ENCODE measurements at places on chromosomes 2 and 18.

DNA sequence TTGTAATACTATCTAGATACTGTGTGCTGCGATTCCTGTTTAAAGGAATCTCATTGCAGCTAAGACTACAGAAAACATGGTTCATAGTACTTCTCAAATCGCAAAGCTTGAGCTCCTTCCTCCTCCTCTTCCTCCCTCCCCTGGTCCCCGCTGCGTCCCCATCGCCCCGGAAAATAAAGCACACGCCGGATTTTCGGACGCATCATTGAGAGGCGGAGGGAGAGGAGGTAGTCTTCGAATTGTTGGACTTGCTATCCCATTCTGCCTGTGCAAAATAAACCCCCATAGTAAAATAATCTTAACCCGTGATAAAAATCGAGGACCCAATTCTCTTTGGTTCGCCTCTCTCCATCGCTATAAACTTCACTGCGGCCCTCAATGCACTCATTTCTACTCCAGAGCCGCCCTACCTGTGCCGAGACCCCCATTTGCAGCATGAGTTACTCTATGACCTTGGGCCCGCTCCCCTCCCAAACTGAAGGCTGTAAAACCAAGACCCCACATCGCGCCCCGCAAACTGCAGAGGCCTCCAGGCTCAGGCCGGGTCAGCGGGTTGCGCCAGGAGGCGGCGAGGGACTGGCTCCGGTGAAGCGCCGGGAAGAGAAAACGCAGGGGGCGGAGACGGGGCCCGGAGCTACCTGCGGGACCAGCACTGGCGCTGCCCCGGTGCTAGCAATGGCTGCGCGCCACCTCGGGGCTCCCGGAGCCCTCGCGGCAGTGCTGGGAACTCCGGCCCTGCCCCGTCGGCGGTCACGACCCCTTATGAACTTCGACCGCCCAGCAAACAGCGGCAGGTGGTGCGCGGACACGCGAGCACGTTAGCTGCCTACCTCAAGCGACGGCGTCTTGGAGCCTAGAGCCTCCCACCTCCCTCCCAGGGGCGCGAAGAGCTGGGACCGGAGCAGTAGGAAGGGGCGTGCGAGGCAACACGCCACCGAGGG is 649 bp downstream of the ESCO1 start:
- peak; percentile 16 for DNase-seq

- no peak for DNase-seq
Observed at GRCh38 chr18:48629730-48630324, 91.0 kb downstream of the CTIF start.

DNA sequence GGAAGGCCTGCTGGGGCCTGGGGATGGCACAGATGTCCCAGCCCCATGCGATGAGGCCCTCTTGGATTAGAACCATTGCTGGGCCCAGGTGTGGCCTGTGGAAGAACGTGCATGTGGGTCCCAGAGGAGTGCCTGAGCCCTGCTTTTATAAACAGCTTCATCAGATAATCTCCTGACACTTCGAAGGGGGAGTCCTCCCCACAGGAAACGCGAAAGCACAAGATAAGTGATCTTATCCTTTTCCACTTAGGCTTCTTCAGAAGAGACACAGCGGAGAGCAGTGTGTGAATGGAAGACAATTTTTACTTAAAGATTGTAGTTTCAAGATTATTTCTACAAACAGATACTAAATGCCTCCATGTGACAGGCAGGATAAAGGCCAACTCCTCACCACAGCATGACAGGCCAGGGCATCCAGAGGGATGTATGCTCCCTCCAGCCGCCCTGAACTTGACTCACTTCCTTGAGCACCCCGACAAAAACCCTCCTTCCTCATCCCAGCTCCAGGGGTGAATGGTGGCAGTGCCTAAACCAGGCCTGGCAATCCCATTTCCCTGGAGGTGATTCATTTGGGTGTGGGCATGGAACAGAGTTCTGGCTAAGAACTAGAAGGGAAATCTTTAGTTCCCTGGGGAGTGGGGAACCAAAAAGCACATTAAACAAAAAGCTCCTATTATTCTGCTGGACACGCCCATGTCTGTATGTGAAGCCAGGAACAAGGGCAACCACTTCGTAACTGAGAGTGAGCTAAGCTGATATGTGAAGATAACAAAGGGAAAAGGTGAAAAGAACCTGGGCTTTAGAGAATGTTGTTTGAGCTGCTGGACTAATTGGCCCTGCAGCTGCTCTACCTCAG is 56.2 kb upstream of the TMEM163 start:
- no peak for DNase-seq

GRCh38 chr2:126704434-126705160 is 48.6 kb downstream of the GYPC start:
- no peak for DNase-seq

- no peak for DNase-seq
Observed at GRCh38 chr2:24551016-24551415, 60.0 kb downstream of the NCOA1 start.

- DNase-seq = no peak
Observed at GRCh38 chr2:189348369-189348768, 92.9 kb upstream of the WDR75 start.

DNA sequence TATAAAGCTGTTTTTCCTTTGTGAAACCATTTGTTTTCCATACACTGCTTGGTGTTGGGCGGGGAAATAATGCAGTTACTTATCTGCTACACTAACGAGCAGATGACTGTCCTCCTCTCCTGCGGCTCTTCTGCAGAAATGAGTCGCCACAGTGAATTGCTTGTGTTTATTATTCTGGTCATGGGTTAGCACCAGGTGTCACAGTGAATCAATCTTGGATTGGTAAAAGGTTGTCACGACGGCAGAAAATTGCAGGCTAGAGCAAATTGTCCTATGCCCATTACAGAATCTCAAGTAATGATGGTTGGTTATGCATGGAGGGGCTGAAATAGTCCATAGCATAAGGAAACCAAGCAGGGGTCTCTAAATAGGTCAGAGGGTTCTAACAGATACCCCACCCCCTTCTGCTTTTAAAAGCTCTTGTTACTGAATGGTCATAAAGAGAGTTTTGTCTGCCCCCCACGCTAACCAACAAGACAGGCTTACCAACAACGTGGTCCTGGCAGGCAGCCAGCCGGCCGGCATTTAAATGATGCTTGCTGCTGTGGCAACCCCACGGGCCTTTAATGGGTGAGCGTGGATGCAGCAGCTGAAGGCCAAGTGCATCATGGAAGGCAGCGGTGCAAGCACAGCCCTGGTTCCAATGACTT is 29.5 kb downstream of the RAB31 start:
- no peak for DNase-seq

- no peak for DNase-seq
Observed at GRCh38 chr2:69694894-69695849, 46.8 kb upstream of the ANXA4 start.

- no peak for DNase-seq
Observed at GRCh38 chr2:226358688-226359087, 440.9 kb downstream of the IRS1 start.
